Activated naive CD8-positive, alpha-beta T cell treated with anti-CD3 and anti-CD28 coated beads, Interleukin-2, amount 50 U/mL, for 16 hours (primary cell): ENCODE measurements at places on chromosomes 13 and 19.

DNA sequence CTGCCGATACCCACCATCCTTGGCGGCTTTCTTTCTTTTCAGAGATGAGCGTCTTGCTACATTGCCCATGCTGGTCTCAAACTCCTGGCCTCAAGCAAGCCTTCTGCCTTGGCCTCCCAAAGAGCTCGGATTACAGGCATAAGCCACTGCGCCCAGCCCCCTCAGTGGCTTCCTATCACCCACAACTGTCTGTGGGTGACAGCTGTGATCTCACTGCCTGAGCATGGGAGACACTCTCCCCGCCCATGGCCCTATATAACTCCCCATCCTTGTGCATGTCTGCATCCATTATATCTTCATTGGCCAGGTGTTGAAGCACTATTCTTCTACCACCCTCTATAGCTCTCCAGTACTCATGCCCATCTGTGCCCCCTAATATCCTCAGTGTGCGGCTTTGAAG lies 76.2 kb downstream of the PTPRS start:
- DNase-seq: no peak

DNA sequence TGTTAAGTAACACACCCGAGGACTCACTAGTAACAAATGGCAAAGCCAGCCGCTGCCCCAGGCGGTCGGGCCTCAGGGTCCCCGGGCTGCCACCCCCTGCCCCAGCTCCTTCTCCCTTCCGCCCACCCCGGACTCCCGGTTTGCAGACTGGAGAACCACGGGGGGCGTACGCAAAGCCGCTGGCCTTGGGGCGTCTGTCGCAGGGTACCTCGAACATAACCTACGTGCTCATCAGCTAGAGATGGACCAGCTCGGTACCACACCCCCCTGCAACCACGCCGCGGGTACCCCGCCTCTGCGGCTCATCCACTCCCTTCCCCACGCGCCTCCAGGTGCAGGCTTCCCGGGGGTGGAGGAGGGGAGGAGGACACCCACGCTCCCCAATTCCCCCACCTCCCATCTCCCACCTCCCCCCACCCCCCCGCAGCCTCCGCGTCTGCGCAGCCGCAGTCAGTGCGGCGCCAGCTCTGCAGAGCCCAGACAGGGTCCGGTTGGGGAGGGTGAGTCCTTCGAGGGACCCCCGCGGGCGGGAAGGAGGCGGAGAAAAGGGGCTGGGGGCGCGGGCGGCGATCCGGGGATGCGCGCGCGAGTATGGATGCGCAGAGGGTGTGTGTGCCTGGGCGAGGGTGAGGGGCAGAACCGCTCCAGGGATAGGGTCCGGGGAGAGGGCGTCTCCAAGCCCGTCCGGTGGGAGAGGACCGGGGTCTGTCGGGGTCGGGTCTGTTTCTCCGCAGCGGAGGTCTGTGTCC lies at the start of gene SMIM17:
Gene SMIM17, plus strand, starts transcription at position 449 of the 749 bp plus-strand sequence. CDS start 2,509 bp downstream, outside the sequence.
- DNase-seq: no peak

DNA sequence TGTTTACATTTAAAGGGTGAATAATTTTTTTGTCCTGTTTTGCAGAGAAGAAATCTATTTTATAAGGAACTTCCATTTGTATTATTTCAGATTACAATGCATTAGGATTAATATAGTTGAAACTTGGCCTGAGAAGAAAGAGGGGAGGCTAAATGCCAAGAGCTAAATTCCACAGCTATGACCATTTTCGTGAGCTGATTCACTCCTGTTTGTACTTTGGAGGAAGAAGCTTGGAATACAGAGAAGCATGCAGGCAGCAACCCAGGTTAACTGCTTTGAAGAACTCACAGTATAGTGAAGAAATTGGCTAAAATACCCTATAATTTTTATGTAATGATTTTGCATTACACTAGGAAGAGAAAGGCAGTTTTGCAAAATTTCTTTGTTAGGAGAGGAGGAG lies 309.4 kb upstream of the KLF12 start:
- DNase-seq: no peak

- no peak for DNase-seq
Observed at GRCh38 chr19:36423925-36424324, 5.5 kb upstream of the ZFP82 start.

DNA sequence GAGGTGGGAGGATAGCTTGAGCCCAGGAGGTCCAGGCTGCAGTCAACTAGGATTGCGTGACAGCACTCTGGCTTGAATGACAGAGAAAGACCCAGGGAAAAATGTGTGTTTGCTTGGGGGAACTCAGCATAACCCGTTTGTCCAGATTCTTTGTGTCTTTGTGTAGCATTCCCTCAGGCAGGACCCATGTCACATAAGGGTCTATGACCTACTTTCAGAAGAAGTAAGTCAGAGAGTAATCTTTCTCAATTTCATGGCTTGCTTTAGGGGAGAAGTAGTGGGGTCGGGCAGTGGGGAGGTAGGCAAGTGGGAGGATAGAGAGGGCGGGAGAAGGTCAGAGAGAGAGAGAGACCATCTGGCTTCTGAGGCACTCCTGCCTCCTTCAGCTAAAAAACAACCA lies 11.9 kb upstream of the PSPC1 start:
- no peak for DNase-seq

GRCh38 chr19:31339411-31339810 lies 9.8 kb downstream of the TSHZ3 start:
- DNase-seq: no peak
